Activated naive CD4-positive, alpha-beta T cell treated with anti-CD3 and anti-CD28 coated beads, Interleukin-2, amount 50 U/mL, for 72 hours (primary cell): ENCODE measurements at places on chromosomes 1 and 21. TPM values are rescaled to one million over a fixed set of nuclear protein-coding genes. Genes with fewer than 3 reads are reported as not detected.

Gene COL9A2
- total RNA-seq, result 7.0 TPM

Gene RAP1GAP
- total RNA-seq, result 2.1 TPM

Gene PPIAL4G
- total RNA-seq, result 0.36 TPM

Gene ROR1
- total RNA-seq, result 0.25 TPM

Gene LCE2C
- not detected for total RNA-seq

Gene TESK2
- 12.9 TPM for total RNA-seq

Gene ATP1A4
- not detected for total RNA-seq

Gene INTS7
- total RNA-seq, result 27.6 TPM

Gene VHLL
- not detected for total RNA-seq

Gene OLIG2
- not detected for total RNA-seq

Gene PLD5
- total RNA-seq, result not detected

Gene RGS4
- not detected for total RNA-seq

Gene CACNA1S
- not detected for total RNA-seq

Gene PACC1
- 10.1 TPM for total RNA-seq

Gene TENT5C
- total RNA-seq, result 14.2 TPM

Gene GPR37L1
- total RNA-seq, result not detected

Gene NR1I3
- total RNA-seq, result not detected

Gene SFN
- 2.3 TPM for total RNA-seq

Gene LINGO4
- 0.72 TPM for total RNA-seq

Gene RBM11
- total RNA-seq, result 8.2 TPM

Gene FGR
- 0.68 TPM for total RNA-seq

Gene FOXD2
- total RNA-seq, result 0.18 TPM

Gene C1orf94
- total RNA-seq, result not detected

Gene RNF186
- total RNA-seq, result not detected

Gene MAP3K7CL
- total RNA-seq, result 5.4 TPM

Gene KRTAP12-2
- total RNA-seq, result not detected

Gene CFHR1
- not detected for total RNA-seq

Gene SYPL2
- 0.09 TPM for total RNA-seq

Gene FCAMR
- not detected for total RNA-seq

Gene CFHR4
- not detected for total RNA-seq

Gene TTC24
- total RNA-seq, result 6.8 TPM

Gene TSPEAR
- total RNA-seq, result not detected
